Activated naive CD4-positive, alpha-beta T cell treated with anti-CD3 and anti-CD28 coated beads for 36 hours (primary cell): ENCODE measurements at places on chromosomes 16 and 17. TPM values are rescaled to one million over a fixed set of nuclear protein-coding genes. Genes with fewer than 3 reads are reported as not detected.

CIITA gene
- 0.29 TPM for total RNA-seq

CA7 gene
- not detected for total RNA-seq

CD300E gene
- total RNA-seq, result not detected

CRHR1 gene
- not detected for total RNA-seq

CHST5 gene
- total RNA-seq, result not detected

NMT1 gene
- 234 TPM for total RNA-seq

GRCh38 chr16:64428463-64429113 is 693.3 kb downstream of the CDH11 start:
- H3K36me3 ChIP-seq, result no peaks in the 10 kb centered on the region
- no peak overlapping the region for H3K27ac ChIP-seq
- H3K4me3 ChIP-seq, result no peak overlapping the region
- no peak for DNase-seq
- H3K27me3 ChIP-seq, result no peaks in the 10 kb centered on the region

GRCh38 chr17:76969598-76970172 is 101.5 kb downstream of the MGAT5B start:
- H3K36me3 ChIP-seq, result no peaks in the 10 kb centered on the region
- peak overlapping the region; percentile 65 for H3K4me3 ChIP-seq
- DNase-seq, result peak; percentile 23
- peaks cover 2% of the 10 kb centered on the region for H3K27me3 ChIP-seq
- H3K4me1 ChIP-seq, result peaks cover 14% of the 10 kb centered on the region

- peaks cover 5% of the 10 kb centered on the region for H3K4me1 ChIP-seq
- no peak overlapping the region for H3K4me3 ChIP-seq
- no peaks in the 10 kb centered on the region for H3K36me3 ChIP-seq
- DNase-seq, result no peak
Measured at GRCh38 chr16:17323171-17323570, 147.6 kb downstream of the XYLT1 start.

- peaks cover 21% of the 10 kb centered on the region for H3K27me3 ChIP-seq
- no peak overlapping the region for H3K4me3 ChIP-seq
- H3K36me3 ChIP-seq, result no peaks in the 10 kb centered on the region
- H3K27ac ChIP-seq, result no peak overlapping the region
- DNase-seq, result no peak
Measured at GRCh38 chr17:74049967-74050458, 153.5 kb upstream of the RPL38 start.

DNA sequence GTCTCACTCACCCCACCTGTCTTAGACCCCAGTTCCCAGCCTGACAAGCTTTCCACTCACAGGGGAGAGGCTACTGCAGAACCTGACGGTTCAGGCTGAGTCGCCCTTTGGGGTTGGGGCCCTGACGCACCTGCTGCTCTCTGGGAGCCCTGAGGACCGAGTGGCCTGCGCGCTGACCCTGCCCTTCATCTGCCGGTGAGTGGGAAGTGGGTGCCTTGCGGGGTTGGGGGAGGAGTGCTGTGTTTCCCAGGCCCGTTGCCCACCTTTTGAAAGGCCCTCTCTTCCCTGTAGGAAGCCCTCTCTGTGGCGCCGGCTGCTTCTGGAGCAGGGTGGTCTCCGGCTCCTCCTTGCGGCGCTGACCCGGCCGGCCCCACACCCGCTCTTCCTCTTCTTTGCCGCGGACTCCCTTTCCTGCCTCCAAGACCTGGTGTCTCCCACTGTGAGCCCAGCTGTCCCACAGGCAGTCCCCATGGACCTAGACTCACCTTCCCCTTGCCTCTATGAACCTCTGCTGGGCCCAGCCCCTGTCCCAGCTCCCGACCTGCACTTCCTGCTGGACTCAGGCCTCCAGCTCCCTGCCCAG is 6.1 kb upstream of the TGFB1I1 start:
- H3K36me3 ChIP-seq, result peaks cover 10% of the 10 kb centered on the region
- H3K27me3 ChIP-seq, result no peaks in the 10 kb centered on the region
- H3K27ac ChIP-seq, result no peak overlapping the region
- no peak for DNase-seq
- H3K4me3 ChIP-seq, result no peak overlapping the region
